NCI-H187 (cell line): ENCODE measurements at places on chromosomes 7 and 10.

DNA sequence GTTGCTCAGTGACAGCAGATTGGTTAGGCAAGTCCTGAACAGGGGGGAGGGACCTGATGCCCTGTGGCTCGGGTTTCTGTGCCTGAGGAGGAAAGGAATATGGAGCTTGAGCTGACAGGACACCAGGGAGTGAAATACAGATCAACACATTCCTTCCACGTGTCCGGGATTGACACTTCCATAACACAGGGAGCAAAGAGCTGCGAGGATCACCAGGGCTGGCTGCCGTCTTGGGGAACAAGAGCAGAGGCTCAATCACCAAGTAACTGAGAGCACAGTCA lies 36.7 kb upstream of the EFCAB10 start:
- no peak for DNase-seq

DNA sequence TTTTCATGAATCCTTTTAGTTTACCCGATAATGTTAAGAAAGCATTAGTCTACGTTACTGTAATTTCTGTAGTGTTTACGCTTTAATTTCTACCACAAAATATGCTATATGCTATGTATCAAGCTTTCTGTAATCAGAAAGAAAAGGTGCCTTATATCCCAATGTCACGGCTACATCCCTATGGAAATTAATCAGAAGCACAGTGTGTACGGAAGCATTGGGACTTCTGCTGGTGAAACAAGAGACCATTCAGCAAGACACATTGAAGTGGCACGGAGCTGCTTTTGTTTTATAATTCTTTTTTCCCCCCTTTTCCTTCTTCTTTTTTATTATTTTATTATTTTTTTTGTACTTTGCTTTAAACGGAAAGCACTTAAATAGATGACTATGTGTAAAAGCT lies 31.2 kb upstream of the SH2B2 start:
- DNase-seq: no peak

DNA sequence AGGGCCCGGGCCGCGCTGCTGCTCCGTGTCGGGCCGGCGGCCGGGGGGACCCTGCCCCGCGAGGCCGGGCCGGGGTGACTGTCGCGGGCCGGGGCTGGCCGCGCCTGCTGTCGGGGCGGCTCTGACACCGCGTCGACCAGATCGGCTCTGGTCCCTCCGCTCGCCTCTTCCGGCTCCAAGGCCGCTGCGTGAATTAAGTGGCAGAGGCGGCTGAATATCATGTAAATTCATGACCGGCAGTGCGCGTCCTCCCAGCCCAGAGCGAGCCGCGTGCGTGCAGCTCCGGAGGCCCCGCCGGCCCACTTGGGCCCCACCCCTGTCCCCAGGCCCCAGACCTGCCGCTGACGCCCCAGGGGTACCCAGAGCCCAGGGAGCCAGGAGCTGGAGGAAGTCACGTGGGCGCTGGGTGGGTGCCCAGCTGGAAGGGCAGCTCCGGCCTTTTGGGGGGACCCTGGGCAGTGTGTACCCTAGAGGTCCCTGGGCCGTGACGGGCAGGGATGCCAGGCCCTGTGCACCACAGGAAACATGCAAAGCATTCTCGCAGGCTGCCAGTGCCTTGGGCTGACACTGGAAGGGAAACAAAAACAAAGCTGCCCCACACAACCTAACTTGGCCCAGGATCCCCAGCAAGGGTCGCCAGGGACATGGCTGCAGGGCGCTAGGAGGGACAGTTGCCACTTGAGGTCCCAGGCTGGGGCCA lies 584.0 kb upstream of the MKI67 start:
- no peak for DNase-seq

DNA sequence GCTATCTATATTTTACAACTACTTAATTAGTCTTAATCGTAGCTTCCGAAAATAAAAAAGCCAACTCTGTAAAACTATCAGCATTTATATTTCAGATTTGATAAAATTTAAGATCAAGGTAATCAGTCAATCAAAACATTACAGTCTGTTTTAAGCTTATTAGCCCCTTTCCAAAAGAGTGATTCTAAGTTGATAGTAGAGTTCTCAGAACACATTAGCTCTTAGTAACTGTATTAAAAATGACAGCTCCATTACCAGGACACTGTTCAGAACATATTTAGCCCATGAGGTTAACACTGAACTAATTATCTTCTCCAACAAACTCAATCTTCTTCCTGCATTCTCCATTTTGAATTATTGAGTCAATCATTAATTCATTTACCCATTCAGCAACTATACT lies 110.3 kb upstream of the PALS2 start:
- DNase-seq: no peak

DNA sequence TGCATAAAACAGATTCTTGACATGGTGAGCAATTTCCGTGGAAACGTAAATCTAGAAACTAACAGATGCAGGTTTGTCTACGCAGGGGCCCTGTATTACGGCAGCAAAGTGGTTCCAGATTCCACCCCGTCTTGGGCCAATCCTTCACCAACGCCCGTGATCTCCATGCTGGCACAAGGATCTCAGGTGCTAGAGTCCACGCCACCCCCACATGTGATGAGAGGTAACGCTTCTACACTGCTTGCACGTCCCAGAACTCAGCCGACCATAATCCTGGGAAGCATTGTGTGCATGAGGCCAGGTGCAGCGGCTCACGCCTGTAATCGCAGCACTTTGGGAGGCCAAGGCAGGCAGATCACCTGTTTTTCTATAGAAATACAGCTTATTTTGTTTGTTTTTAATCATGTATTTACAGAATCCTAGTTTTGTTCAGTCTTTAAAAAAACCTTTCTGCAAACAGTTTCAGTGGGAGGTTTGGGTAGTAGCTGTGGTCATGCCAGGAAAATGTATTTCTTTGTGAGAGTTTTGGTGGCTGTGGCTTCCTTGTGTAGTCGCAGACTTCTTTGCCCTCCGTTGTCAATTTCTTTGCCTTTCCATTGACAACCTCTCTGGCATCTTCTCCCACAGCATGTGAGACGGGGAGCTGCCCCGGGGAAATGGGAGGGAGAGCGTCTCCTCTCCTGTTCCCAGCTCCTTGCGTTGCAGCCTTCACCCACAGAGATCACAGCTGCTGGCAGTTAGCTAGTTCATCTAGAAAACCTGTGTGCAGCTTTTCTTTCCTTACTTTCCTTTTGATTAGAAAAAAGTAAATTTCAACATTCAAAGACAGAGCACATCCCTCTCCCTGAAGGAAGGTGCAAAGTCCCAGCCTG lies 35.7 kb downstream of the ITIH2 start:
- no peak for DNase-seq

DNA sequence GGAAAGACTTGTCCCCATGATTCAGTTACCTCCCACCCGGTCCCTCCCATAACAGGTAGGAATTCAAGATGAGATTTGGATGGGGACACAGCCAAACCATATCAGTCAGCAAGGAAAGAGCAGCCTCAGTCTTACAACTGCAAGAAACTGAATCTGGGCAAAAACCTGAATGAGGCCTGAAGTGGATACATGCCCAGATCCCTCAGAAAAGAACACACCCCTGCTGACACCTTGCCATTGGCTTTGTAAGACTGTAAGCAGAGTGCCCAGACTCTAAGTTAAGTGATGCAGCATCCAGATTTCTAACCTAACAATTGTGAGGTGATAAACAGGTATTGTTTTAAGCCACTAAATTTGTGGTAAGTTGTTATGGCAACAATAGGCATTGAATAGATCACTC lies 670.8 kb downstream of the SORCS1 start:
- no peak for DNase-seq

- DNase-seq: no peak
Measured at GRCh38 chr10:21047096-21047495, 150.0 kb upstream of the NEBL start.

GRCh38 chr7:130940907-130941306 lies 206.9 kb upstream of the KLF14 start:
- DNase-seq: no peak

- no peak for DNase-seq
Measured at GRCh38 chr10:15370212-15370855, 755 bp downstream of the FAM171A1 start.

DNA sequence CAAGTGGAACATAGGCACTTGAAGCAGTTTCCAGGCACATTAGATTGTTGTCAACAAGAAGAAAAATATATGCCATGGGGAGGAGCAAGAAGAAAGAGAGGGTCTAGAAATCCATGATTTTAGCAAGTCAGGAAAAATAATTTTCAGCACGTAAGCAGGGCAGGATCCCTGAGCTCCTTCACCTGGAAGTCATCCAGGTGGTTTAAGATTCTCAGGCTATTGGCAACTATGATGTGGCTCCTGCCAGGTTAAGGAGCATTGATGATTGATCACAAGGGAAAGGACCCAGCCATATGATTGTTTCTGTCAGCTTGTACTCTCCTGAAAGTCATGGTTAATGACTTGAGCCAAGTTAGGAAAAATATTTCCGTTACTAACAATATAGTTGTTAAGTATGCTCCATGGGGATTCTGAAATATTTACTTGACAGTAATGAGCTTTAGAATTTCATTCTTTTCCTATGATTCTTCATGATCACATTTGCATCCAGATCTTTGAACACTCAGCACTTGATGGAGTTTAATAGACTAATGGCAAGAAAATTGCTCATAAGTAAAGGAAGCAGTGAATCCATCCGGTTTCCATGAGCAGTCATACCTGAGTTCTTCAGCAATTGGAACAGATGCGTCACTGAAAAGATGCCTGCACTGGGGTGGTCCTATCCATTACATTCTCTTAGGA lies 209.1 kb downstream of the BICC1 start:
- no peak for DNase-seq

DNA sequence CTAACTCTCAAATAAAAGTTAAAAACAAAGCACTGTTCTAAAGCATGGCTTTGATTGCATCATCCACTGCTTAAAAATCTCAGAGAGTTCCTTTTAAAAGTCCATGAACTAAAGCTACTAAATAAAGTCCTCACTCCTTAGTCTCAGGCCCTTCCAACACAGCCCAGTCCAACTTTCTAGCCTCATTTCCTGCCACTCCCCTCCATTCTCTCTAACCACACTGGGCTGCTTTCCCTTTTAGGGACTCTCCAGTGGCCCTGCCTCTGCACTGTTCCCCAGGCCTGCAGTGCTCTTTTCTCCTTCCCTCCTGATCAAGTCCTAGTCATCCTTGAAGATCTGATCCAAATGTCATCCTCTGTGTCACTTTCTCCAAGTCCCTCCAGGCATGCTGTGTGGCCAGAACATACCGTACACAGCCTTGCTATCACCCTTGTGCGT lies 56.9 kb upstream of the PPP1R3C start:
- DNase-seq: no peak

DNA sequence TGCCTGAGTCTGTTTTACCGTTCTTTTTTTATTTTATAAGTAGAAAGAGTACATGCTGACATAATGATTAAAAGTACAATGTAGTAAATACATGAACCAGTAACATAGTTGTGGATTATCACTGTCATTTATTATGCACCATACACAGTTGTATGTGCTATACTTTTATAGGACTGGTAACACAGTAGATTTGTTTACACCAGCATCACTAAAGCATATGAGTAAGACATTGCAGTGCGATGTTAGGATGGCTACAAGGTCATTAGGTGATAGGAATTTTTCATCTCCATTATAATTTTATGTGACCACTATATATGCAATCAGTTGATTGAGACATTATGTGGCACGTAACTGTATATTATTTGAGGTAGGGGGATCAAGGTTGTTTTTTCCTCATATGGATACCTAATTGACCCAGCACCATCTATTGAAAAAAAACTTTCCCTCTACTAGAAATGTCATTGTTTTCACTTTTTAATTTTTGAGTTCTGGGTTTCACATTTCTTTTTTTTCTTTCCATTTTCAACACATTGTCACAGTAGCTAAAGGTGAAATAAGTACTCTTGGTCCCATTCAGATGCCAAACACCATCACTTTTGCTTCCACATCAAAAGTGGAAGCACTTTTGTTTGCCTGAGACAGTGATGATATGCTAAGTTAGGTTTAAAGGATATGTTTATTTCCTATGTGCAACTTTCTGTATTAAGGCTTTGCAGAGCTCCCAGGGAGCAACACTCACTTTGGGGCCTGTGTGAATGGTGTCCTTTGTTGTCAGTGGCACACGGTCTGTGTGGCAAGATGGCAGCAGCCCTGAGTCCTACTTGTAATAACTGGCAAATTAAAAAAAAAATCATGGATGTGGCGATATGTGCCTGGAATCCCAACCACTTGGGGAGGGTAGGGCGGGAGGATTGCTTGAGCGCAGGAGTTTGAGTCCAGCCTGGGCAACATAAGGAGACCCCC lies 17.1 kb downstream of the UBE2D1 start:
- DNase-seq: no peak

DNA sequence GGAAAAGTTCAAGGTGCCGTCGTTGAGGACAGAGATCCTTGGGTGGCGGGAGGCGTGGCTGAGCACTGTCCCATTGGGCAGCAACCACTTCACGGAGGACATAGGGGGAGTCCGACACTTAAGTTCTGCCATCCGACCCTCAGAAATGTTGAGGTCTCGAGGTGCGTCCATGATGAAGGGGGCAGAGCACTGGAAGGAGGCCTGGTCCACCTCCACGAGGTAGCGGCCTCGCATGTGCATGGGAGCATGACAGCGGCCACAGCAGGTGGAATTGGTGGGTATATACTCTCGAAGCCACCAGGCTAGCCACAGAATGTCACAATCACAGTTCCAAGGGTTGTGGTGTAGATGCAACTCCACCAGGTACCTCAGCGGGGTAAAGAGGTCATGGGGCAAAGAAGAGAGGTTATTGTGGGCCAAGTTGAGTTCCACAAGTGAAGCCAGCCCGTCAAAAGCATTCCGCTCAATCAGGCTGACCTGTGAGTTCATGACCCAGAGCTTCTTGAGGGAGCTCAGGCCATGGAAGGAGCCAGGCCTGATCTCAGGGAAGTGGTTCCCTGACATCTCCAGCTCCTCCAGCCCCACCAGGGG lies 1.7 kb downstream of the LRRC4 start:
- DNase-seq: no peak

DNA sequence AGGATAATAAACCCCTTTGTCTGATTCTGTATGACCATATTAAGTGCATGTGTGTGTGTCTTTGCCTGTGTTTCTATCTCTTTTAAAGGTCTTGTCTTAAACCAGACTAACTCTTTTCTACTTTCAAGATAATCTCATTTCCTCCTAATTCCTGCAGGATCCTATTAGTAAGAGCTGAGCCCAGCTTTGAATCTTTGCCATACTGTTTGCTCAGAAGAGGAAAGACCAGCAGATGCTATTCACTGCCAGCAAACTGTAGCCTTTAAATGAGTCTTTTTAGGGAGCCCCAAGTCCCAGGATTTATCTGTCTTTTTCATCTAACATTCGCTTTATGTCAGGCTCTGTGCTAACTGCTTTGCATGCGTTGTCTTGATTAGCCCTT lies 2.9 kb downstream of the GPR158 start:
- DNase-seq: no peak

GRCh38 chr10:75043256-75044131 lies 68.0 kb upstream of the SAMD8 start:
- no peak for DNase-seq

GRCh38 chr10:125624800-125625199 lies 58.2 kb downstream of the TEX36 start:
- DNase-seq: no peak

- DNase-seq: no peak
Measured at GRCh38 chr10:86043236-86043635, 323.4 kb downstream of the GRID1 start.

GRCh38 chr7:118731854-118732253 lies 507.4 kb downstream of the ANKRD7 start:
- no peak for DNase-seq
